ENCODE measurements at places on chromosomes 5 and 9. TPM values are rescaled to one million over a fixed set of nuclear protein-coding genes. Genes with fewer than 3 reads are reported as not detected.

PKN3 gene
- 14.0 TPM for total RNA-seq

ACOT12 gene
- not detected for total RNA-seq

CDC14B gene
- total RNA-seq = 1.5 TPM

SPATA31C1 gene
- not detected for total RNA-seq

SLC36A2 gene
- total RNA-seq = not detected

BTNL3 gene
- not detected for total RNA-seq

SLC6A3 gene
- not detected for total RNA-seq

SLC6A7 gene
- total RNA-seq = not detected

AIF1L gene
- total RNA-seq = 0.61 TPM

JMY gene
- 7.4 TPM for total RNA-seq

PPP3R2 gene
- not detected for total RNA-seq

PDE8B gene
- total RNA-seq = 0.10 TPM

DNA sequence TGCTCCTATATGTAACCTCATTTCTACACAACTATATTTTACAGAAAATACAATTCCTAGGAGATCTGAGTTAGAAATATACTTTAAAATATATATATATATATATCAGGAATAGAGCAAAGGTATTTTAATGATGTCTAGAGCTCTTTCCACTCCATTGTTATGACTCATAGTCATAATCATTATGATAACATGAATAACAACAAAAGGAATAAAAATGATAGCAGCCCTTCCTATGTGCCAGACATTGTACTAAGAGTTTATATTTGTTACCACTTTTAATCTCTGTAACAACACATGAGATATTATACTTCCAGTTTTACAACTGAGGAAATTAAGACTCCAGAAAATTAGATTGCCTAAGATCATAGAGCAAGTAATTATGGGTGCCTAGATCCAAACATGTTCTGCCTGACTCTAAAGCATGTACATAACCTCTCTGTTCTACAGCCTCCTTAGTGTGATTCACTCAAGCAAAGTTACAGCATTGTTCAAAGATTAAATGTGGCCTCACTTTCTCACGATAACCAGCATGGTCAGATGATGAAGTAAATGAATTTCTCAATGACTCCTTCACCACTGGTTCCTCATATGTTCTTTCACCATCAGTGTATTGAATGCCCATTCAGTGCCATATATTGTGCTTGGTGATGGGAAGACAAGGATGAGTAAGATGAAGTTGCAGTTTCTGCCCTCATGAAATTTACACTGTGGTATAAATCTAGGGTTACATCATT lies 452.1 kb downstream of the EFNA5 start:
- DNase-seq = no peak

- DNase-seq = no peak
Observed at GRCh38 chr5:68007451-68007850, 208.1 kb upstream of the PIK3R1 start.

DNA sequence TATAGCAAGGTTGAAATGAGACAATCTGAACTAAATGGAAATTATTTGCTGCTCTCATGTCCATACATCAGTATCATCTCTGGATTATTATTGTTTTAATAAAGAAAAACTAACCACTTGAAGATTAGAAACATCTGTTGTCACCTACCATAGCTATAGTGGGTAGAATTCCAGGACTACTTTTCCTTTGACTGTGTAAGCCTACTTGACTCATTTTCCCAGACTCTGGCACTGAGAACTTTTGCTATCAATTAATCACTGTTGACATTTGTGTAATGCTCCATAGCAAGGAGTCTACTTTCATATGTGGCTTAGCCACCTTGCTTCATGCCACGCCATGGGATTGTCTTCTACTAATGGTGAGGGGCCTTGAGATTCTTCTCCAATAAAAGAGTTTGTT lies 59.9 kb upstream of the ARRDC3 start:
- DNase-seq = no peak

GRCh38 chr9:92180669-92181181 lies 65.5 kb upstream of the SPTLC1 start:
- DNase-seq = no peak

- no peak for DNase-seq
Observed at GRCh38 chr5:89524785-89525184, 641.8 kb upstream of the MEF2C start.

GRCh38 chr5:72307968-72308852 lies 11.8 kb downstream of the MRPS27 start:
- DNase-seq = peak; percentile 96

- no peak for DNase-seq
Observed at GRCh38 chr9:14961372-14962068, 51.3 kb upstream of the FREM1 start.

DNA sequence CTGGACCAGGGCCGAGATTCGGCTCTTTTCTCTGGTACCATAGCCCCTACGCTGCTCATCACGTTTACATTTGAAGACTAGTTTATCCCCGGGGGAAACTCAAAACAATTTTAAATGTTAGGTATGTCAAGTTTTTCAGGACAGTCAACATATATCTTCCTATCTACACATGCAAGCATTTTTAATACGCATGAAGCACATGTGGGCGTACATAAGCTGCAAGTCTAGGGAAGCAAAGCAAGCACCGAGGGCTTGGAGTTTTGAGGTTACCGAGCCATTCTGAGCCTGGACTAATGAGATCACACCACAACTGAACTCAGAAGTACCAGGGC lies 154.4 kb downstream of the AUH start:
- DNase-seq = no peak

DNA sequence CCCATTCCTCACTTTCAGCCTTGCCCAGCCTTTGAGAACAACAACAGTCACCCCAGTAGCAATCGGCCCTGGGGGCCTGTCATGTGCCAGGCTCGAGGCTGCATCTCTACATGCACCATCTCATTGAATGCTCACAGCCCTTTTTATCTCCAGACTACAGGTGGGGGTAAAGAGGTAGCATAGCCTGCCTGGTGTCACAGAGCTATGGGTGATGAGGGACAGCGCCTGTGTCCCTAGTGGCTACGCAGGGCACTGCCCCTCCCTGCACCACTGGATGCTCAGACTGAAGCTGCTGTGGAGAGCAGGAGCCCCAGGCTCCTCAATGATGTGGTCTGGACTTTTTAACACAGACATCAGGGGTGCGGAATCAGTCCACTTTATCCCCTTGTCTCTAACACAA lies 2.8 kb downstream of the CAMK2A start:
- no peak for DNase-seq

DNA sequence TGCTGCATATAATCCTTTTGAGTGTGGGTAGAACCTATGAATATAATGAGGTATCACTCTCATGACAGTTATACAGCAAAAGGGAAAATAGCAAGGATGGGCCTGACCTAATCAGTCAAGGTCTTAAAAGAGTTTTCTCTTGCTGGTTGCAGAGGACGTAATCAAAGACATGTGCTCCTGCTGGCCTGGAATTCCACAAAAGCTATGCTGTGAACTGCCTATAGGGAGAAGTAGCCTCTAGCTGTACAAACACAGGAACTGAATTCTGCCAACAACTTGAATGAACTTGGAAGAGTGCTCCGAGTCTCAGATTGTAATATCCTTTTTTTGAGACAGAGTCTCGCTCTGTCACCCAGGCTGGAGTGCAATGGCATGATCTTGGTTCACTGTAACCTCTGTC lies 195.6 kb downstream of the PLK2 start:
- DNase-seq = no peak

GRCh38 chr9:33277484-33277883 lies 12.6 kb downstream of the CHMP5 start:
- DNase-seq = no peak

- no peak for DNase-seq
Observed at GRCh38 chr5:152884006-152884405, 478.9 kb upstream of the NMUR2 start.

DNA sequence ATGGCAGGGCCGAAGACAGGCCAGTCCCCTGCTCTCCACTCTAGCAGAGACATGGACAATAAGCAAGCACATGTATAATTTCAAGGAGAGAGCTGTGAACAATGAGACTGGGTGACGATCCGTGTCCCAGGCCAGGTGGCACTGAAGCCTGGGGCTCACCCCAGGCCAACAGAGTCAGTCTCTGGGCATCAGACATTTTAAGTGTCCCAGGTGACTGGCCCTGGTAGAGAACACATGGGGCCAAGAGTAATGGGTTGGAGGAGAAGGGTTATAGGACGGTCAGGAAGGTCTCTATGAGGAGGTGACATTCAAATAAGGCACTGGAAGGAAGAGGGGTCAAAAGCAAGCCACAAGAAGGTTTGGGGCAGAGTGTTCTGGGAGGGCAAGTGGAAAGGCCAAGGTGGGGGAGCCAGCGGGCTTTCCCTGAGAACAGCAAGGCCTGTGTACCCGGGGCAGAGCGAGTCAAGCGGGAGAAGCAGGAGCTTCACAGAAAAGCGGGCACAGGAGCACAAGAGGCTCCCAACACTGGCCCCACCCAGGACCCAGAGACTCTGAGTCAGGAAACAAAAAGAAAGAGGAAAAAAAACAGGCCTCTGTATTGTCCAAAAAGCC lies 1.1 kb upstream of the AKNA start:
- DNase-seq = no peak

DNA sequence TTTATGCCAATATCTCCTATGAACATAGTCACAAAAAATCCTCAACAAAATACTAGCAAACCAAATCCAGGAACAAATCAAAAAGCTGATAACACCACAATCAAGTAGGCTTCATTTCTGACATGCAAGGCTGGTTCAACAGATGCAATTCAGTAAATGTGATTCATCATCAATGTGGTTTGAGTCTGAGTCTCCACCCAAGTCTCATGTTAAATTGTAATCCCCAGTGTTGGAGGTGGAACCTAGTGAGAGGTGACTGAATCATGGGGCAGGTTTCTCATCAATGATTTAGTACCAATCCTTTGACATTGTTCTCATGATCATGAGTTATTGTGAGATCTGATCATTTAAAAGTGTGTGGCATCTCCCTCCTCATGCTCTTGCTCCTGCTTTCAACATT lies 1072.7 kb downstream of the NR2F1-AS1 start:
- DNase-seq = no peak

GRCh38 chr5:65880496-65881072 lies 45.8 kb upstream of the ERBIN start:
- no peak for DNase-seq

DNA sequence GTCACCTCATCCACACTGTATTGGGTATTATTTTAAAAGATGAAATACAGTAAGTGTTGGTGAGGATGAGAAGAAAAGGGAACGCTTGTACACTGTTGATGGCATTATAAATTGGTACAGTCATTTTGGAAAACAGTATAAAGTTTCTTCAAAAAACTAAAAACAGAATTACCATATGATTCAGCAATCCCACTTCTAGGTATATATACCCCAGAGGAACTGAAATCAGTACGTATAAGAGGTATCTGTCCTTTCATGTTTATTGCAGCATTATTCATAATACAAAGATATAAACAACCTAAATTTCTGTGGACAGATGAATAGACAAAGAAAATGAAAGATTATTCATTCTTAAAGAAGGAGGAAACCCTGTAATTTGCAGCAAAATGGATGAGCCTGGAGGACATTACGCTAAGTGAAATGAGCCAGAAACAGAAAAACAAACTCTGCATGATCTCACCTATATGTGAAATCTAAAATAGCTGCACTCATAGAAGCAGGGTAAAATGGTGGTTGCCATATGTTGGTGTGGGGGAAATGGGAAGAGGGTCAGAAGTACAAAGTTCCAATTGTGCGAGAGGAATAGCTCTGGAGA lies 191.6 kb downstream of the TRIM36 start:
- no peak for DNase-seq

- DNase-seq = peak; percentile 81
Observed at GRCh38 chr9:27572918-27573633, at the start of gene C9orf72. Gene C9orf72 (minus strand): TSS chr9:27573481. CDS start chr9:27567120, 6,361 bp downstream.

DNA sequence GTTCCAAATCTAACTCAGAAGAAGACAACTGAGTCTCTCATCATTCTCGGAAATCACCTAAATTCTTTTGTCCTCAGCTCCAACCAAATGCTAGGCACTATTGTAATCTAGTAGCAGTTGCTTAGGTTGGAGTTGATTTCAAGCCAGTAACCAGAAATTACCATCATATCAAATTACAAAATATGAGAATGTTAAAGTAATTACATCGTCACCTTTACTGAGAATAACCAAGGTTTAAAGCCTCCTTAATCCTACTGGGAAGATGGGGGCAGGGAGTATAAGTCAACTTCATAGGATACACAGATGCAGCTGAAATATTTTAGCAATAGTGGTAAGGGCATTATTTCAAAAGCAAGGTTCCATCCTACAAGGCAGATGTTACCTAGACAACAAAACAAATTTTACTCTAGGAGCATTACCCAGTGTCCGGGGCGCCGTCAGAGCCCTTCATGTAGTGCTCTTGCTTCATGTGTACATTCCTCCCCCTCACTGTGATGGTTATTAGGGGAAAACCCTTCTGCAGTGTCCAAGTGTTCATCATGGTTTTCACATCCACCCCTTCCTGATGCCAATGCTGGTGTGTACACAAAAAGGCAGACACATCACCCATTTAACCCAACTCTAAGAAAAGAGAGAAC lies 19.5 kb downstream of the ERAP1 start:
- no peak for DNase-seq

DNA sequence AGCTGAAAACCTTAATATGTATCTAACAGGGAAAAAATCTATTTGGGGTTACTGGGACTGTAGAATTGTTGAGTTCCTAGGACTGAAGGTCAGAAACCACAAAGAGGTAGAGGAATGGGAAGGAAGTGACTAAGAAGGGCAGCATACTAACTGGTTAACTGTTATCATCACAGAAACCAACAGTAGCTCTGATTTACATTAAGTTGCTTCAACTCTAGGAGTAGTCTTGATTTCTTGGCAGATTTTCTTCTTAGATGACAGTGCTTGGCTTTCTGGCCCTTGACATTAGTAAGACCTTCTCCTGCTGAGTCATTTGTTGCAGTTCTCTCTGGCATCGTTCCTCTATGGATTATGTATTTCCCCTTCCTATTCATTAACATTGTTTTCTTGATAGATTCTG lies 116.1 kb upstream of the RASA1 start:
- DNase-seq = no peak

DNA sequence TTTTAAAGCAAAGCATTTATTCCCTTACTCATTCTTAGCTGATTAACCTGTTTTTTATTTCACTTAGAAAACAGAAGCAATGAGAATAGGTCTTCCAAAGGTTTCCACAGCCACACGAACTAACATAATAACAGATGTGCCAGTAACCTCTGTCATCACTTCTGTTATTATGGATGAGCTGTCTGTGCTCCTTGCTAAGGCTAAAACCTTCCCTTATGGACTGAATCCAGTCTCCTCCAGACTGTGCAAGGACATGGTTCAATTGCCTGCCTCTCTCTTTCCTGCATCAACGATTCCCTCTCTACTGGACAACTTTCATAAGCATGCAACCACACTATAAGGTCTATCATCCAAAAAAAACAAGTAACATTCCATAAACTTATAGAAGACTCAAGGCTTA lies 1446.2 kb downstream of the MAT2B start:
- DNase-seq = no peak
